ENCODE measurements at places on chromosomes 1 and 21. TPM values are rescaled to one million over a fixed set of nuclear protein-coding genes. Genes with fewer than 3 reads are reported as not detected.

Gene COX20
- 89.2 TPM for total RNA-seq

Gene OR6P1
- total RNA-seq, result not detected

Gene TTC39A
- total RNA-seq, result 2.3 TPM

Gene NPHP4
- 8.6 TPM for total RNA-seq

Gene CD52
- not detected for total RNA-seq

Gene AMPD2
- 39.5 TPM for total RNA-seq

Gene RIPPLY3
- 0.20 TPM for total RNA-seq

Gene CFAP57
- 0.46 TPM for total RNA-seq

Gene FAM151A
- total RNA-seq, result not detected

Gene C1orf87
- total RNA-seq, result not detected

Gene USH2A
- 0.02 TPM for total RNA-seq

Gene GPR61
- 0.30 TPM for total RNA-seq

Gene VPS26C
- total RNA-seq, result 32.6 TPM

Gene PRDM16
- total RNA-seq, result 0.29 TPM

Gene ELAVL4
- total RNA-seq, result 0.10 TPM

Gene PTGS2
- total RNA-seq, result 2.4 TPM

Gene FCMR
- not detected for total RNA-seq

Gene THEM5
- total RNA-seq, result not detected

Gene RAB25
- not detected for total RNA-seq

Gene GJA9
- total RNA-seq, result not detected

Gene GSTM1
- total RNA-seq, result 67.1 TPM

Gene TMEM9
- total RNA-seq, result 107 TPM

Gene FBXO2
- 0.50 TPM for total RNA-seq

Gene IGSF3
- 1.7 TPM for total RNA-seq

Gene OR2T2
- total RNA-seq, result not detected

Gene TFAP2E
- 0.40 TPM for total RNA-seq

Gene HAO2
- not detected for total RNA-seq

Gene TRIM58
- total RNA-seq, result not detected

Gene RAB3B
- total RNA-seq, result 96.5 TPM

Gene PALMD
- 3.9 TPM for total RNA-seq

Gene SLC9C2
- total RNA-seq, result not detected

Gene EFNA1
- 18.1 TPM for total RNA-seq

Gene FRRS1
- 8.7 TPM for total RNA-seq

Gene TMEM269
- total RNA-seq, result 0.12 TPM

All from NCI-H460 (cell line).